ENCODE measurements at places on chromosomes 11 and 22. TPM values are rescaled to one million over a fixed set of nuclear protein-coding genes. Genes with fewer than 3 reads are reported as not detected.

The HORMAD2 gene
- polyA plus RNA-seq, result 0.21 TPM

The XRCC6 gene
- polyA plus RNA-seq, result 331 TPM

The BBOX1 gene
- not detected for polyA plus RNA-seq

The MAJIN gene
- not detected for polyA plus RNA-seq

The CASP12 gene
- polyA plus RNA-seq, result 0.99 TPM

The TIMM10 gene
- 39.0 TPM for polyA plus RNA-seq

The OR8G1 gene
- not detected for polyA plus RNA-seq

The OR4D9 gene
- polyA plus RNA-seq, result 0.09 TPM

The MS4A5 gene
- not detected for polyA plus RNA-seq

The MPEG1 gene
- polyA plus RNA-seq, result 16.1 TPM

The USP2 gene
- 6.2 TPM for polyA plus RNA-seq

DNA sequence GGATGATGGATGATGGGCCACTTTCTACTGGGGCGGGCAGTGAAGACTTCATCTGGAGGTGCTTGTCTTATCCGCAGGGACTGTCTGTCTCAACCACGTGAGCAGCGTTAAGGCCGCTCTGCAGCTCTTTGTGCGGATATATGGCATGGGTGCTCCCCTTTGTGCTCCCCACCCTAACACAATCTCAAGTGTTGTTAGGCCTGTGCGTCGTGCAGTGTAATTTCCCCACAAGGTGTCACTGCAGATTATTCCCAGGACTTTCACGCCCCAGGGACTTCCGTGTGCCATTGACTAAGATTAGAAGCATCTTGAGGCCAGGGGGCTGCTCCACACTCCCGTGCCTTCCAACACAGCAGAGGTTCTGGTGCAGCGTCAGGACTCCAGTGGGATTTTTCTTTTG is 65.3 kb downstream of the TBC1D22A start:
- no peak for DNase-seq

GRCh38 chr11:76321340-76321739 is 59.6 kb downstream of the THAP12 start:
- DNase-seq, result no peak

DNA sequence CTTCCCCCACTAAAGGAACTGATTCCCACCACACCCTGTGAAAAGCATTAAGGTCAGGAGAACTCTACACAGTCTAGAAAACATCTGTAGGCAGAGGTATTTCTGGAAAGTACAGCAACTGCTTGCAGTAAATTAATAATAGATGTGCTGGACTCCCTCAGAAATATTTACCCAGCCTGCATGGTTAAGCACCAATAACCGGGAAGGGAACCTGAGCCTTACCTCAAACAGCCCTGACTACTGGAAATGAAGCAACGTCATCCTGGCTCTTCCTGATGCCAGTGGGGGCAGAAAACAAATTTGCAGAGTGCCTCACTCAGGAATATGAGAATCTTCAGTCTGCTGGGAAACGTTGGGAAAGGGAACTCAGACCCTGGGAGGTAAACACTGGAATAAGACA is 318.1 kb downstream of the TENM4 start:
- no peak for DNase-seq

- no peak for DNase-seq
Measured at GRCh38 chr11:110373051-110373702, 56.6 kb upstream of the FDX1 start.

DNA sequence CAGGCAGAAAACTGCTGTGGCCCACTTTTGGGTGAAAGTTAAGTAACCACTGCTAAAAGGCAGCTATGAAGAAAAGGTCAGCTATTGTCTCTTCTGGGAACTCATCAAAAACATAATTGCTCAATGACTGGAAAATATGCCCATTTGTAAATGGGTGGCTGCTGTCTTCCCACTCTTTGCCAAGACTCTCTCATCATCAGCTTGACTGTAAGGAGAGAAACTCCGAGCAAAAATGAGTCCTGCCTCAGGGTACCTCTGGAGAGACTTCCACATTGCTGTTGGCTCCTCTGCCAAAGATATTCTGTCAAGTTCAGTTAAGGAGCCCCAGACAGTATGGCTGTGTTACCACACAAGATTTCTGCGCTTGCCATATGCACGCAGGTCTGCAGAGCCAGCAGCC is 138.7 kb downstream of the BBOX1 start:
- DNase-seq, result no peak

- DNase-seq, result no peak
Measured at GRCh38 chr11:108793138-108793537, 128.3 kb downstream of the DDX10 start.

DNA sequence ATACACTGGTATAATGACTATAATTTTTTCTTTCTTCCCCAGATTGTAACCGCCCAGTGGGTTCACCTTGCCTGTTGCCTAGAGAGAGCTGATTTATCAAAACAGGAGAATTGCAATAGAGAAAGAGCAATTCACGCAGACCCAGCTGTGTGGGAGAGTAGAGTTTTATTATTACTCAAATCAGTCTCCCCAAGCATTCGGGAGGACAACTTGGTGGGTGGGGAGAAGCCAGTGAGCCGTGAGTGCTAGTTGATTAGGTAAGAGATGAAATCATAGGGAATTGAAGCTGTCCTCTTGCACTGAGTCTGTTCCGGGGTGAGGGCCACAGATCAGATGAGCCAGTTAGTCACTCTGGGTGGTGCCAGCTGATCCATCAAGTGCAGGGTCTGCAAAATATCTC is 73.2 kb downstream of the SLC35F2 start:
- no peak for DNase-seq

GRCh38 chr11:88340366-88340935 is 2.9 kb upstream of the CTSC start:
- DNase-seq, result no peak

DNA sequence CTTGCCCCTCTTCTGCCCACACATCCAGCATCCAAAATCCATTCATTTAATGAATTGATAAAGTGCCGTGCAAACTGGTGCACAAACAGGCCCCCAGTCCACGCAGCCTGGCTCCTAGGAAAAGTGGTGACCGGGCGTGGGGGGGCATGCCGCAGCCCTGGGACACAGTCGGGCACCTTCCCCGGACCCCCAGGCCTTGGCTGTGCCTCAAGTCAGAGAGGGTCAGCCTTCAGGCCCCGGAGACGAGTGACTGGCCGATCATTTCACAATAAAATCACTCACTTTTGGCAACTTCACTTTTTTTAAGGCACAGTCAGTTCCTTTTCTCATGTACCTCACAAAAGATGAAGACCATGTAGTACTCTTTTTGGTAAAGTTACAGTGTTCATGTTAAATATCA is 8.0 kb downstream of the CDPF1 start:
- DNase-seq, result no peak

DNA sequence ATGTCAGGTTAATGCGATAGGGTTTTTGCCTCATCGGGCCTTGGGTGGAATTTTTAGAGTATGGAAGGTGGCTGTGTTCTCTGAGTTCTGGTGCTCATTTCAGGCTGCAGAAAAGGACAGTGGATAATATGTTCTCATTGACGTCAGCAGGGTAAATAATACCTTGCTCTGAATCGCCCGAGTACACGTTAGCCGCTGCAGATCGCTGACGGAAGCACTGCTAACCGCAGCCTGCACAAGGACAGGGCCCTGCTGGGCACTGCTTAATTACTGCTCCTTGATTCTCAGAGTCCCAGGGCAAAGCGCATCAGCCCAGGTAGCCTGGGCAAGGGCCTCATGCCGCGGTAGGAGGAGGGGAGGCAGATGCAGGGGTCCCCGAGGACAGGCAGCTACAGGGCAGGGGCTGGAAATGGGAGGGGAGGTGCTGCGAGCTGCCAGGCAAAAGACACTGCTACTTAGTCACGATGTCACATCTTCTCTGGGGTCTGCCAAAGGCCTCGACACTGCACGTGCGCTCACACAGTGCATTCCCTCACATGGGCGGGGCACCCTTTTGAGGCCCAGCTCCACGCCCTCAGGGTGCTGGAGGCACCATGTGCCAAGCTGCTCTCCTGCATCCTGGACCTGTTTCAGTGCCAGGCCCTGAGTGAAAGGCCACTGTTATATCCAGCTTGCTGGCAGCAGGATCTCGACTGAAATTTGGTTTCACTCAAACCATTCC is 35.2 kb downstream of the PPP2R1B start:
- no peak for DNase-seq

DNA sequence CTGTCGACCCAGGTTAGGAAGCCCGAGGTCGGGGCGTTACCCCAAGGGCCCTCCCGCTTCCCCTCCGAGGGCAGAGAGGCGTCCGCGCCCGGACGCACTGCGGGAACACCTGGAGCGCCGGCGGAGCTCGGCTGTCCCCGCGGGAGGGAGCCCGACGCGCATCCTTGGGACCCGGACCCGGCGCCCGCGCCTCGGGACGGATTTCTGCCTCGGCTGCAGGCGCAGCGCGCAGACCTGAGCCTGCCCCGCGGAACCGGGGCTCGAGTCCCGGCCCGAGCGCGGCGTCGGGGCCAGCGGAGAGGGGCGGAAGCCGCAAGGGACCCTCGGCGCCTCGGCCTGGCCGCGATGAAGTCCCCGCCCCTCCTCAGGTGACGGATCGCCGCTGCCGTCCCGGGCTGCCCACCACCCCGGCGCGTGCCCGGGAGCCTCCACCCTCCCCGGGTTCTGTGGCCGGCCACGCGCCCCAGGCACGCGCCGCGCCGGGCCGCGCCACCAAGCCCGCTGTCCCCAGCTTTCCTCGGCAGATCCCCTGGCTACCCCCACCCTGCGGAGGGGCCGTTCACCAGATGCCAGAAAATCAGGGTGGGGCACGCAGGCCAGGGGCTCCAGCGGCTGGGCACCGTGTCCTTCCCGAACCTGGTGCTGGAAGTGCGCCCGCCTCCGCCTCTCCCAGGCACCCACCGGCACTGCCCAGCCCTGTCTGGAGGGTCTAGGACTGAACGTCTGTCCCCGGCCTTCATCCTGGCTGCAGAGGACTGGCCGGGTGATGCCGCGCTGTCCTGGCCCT is 410 bp downstream of the GLB1L3 start:
- no peak for DNase-seq

GRCh38 chr11:120455487-120455886 is 56.1 kb upstream of the GRIK4 start:
- no peak for DNase-seq

- no peak for DNase-seq
Measured at GRCh38 chr22:27401321-27401720, 400.2 kb downstream of the MN1 start.

DNA sequence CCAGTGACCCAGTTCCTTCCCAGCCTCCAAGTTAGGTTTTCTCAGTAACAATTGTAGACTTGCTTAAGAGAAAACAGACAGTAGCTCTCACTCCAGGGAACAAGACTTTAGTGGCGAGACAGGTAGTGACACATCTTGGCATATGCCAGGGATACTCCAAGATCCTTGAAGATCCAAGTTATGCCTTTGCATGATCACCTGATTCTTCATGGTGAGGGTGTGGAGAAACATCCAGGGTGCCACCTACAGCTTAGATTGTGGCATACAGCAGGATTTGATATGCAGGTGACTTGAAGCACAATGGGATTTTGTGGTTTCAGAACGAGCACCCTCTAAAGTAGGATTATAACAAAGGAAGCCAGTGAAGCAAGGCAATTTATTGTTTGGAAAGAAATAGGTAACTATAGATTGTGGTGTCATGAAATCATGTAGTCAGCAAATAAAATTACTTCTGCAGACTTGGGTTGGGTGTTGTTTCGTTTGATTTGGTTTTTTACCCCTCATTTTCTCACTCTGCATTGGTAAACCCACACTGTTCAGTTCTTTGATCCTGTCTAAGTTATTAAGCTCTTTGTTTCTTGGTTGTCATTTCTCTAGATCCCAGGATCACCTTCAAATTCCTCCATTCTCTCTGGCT is 9.2 kb downstream of the POU2AF3 start:
- DNase-seq, result no peak

GRCh38 chr11:65539744-65540289 is 14.9 kb downstream of the SCYL1 start:
- no peak for DNase-seq

DNA sequence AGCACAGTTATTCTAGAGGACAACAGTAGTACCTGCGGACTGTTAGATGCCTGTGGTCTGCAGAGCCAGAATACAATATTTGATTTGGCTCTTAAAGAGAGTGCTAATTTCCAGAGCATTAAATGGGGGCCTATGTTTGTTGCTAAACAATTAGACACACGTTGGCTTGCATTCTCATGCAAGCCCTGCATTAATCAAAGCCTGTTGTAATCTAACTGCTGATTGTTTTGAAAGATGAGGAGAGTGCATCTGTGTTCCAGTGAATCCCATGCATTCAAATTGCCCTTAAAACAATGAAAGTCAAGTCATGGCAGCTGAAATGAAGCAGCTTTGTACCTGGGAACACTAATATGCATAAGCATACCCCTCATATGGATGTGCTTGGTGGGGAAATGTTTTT is 419.4 kb downstream of the DYNC2H1 start:
- no peak for DNase-seq

GRCh38 chr11:69828971-69829344 is 9.7 kb upstream of the FGF3 start:
- no peak for DNase-seq

DNA sequence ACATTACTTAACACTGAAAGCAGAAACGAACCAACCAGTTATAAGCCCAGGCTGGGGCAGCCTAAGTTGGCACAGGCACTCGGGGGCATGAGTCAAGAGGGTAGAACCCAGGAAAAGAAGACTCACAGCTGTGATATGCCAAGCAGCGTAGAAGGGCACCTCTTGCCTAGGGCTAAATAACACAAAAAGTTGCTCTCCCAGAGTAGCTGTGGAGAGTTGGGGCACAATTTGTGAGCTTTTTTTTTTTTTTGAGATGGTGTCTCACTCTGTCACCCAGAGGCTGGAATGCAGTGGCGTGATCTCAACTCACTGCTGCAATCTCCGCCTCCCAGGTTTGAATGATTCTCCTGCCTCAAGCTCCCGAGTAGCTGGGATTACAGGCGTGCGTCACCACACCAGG is 8.8 kb downstream of the CLMP start:
- no peak for DNase-seq

DNA sequence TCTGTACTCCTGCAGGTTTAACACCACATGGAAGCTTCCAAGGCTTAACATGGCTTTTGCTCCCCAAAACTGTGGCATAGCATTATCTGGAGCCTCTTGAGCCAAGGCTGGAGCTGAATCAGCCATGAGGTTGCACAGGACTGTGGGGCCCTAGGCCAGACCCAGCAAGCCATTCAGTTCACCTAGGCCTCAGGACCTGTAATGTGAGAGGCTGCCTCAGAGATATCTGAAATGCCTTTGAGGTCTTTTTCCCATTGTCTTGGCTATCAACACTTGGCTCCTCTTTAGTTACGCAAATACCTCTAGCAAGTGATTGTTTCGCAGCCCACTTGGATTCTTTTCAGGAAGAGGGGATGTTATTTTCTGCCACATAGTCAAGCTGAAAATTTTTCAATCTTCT is 72.0 kb downstream of the VPREB1 start:
- DNase-seq, result no peak

- no peak for DNase-seq
Measured at GRCh38 chr22:26558248-26558895, 31.6 kb downstream of the TPST2 start.
